ENCODE measurements at places on chromosomes 7 and 10.

DNA sequence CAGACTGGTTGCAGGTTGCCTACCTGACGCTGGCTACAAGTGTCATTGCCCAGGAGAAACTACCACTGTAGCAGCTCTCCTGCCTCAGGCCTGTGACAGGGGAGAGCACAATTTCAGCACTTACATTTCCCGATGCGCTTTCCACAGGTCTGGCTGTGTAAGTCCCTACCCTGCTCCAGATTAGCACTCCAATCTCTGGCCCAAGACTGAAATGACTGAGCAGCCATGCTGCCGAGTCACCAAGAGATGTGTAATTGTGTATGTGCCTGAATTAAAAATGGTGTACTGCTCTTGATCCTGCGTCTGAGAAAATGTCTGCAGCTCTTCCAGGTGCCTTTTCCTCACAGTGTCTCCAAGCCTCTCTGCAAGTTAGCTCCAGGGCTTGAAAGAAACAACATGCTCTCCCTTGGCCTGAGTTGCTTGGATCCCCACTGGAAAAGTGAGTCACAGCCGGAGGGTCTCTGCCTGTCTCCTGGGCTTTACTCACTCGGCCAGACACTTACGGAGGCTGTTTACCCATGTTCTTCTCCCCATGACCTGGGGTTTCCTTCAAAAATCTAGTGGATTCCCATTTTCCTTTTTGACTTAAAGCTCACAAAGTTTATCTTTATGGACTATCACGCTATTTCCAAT lies 1001.7 kb upstream of the KCND2 start:
- no peak for DNase-seq

DNA sequence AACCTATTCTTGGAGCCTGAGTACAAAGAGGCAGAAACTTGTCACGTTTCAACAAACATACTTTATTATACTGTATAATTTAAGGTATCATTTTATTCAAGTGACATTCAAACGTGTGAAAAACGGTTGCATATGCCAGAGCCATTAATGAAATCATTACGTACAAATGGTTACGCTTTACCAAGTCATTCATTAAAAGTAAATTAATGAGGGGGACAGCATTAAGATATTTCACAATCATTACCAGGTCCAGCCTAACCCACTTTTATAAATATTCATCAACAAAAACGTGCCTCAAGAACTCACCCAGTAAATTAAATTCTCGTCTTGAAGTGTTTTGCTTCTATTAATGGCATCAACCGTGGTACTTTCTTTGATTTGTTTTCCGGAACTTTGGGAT lies 253.0 kb downstream of the RPS24 start:
- DNase-seq: no peak

- DNase-seq: no peak
These were observed 435.6 kb upstream of the NFE2L3 start for GRCh38 chr7:25716421-25716820.

GRCh38 chr10:48194830-48195229 lies 79.7 kb downstream of the FRMPD2 start:
- no peak for DNase-seq

- DNase-seq: no peak
These were observed 587 bp downstream of the HOXA10 start for GRCh38 chr7:27173511-27173955.

DNA sequence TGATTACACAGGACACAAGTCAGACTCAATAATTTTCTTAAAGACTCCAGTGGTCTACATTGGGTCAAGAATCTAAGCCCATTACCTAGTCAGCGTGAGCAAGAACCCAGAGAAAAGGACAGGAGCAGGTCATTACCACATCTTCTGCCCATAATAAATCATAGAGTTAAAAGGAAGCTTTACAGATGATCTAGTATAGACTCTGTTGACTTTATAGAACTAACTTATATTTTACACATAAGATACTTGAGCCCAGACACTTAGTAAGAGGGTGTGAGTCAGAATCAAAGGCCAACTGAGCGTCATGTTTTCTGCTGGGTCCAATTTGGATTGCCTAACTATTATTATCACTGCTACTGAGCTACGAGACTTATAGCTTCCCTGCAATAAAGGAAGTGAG lies 206.1 kb upstream of the NPSR1 start:
- no peak for DNase-seq

DNA sequence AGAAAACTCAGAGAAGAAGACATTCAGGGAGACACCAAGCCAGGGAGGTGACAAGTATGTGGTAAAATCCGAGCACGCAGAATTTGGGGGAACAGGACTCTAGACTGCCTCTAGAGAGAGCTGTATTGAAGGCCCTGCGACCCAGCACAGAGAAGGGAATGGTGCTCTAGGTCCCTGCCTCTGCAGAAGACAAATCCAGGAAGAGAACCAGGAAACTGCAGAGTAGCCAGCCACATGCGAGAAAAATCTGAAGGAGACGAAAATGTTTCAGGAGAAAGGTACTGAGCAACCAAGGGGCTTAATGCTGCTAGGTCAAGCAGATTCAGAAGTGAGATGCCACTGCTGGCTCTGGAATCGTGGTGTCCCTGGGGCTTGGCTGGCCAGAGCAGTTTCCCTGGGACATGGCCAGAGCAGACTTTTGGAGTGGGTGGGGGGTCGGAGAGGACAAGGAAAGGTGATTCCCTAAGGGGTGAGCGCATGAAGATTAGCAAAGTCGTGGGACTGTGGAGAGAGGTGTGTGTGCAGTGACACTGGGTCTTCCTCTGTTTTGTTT lies 158.0 kb upstream of the KLF6 start:
- DNase-seq: no peak

DNA sequence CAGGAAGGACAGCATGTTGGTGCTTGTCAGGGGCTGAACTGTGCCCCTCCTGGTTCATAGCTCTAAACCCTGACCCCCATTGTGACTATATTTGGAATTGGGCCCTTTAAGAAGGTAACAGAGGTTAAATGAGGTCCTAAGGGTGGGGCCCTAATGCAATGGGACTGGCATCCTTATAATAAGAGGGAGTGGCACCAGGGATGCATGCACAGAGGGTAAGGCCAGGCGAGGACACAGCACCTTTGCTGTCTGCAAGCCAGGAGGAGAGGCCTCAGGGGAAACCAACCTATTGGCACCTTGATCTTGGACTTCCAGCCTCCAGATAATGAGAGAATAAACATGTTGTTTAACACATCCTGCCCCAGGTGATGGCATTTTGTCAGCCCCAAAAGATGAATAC lies 61.3 kb upstream of the EBF3 start:
- peak; percentile 59 for DNase-seq

- DNase-seq: no peak
These were observed 109.2 kb downstream of the ATE1 start for GRCh38 chr10:121818599-121818998.

GRCh38 chr7:46549347-46549746 lies 628.3 kb upstream of the IGFBP3 start:
- DNase-seq: no peak

GRCh38 chr10:23095966-23096801 lies 805 bp downstream of the MSRB2 start:
- DNase-seq: peak; percentile 23

- DNase-seq: no peak
These were observed 164.2 kb downstream of the KMT2E start for GRCh38 chr7:105178177-105178576.

DNA sequence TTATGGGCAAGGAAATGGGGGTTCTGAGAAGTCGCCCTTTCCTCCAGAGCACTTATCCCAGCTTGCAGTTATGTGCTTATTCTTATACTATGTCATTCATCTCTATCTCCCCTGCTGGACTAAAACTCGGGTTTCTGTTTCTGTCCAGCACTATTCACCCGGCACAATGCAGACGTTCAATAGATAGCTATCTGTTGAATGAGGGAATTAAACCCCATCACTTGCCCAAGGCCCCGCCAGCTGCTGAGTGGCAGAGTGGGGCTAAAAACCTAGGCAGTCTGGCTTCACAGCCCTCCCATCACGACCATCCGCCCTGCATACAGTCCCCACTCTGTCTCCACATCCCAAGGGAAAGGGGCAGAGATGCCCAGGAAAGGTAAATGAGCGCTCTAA lies 5.4 kb downstream of the SLIT1 start:
- DNase-seq: no peak

DNA sequence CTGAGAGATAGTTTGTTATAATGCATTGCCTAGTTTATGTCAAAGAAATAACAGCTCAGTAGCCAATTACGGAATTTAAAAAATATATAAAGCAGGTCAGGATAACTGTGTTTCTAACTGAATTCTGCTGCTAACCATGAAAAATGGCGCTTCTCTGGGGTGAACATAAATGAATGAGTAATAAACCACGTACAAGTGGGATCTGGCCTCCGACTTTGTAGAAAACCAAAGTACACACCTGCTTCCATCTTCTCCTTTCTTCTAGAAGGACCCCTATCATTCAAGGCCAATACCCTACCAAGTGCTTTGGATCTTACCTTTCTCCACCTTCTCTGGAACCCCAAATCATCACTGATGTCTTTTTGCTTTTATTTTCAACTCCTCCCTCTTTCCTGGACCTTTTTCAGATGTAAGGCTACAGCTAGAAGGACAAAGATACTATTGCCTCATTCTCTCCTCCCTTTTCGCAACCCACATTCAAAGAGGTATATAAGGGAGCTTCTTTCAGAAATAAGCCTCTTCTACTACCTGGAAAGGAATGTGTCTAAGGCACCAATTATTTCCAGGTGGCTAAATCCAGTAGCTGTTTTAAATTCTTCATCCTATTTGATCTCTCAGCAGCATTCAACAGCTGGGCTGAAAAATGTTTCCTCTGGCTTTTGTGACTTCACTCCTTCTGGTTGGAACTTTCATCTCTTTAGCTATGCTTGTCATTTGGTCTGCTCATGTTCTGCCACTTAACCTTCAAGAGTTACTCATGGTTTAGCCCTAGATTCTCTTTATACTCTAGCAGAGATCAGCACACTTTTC lies 37.7 kb downstream of the NAMPT start:
- no peak for DNase-seq

GRCh38 chr7:89770161-89770560 lies 384.1 kb upstream of the STEAP1 start:
- no peak for DNase-seq

GRCh38 chr7:122311734-122312450 lies 7.3 kb upstream of the FEZF1 start:
- DNase-seq: no peak

- DNase-seq: no peak
These were observed 1194.4 kb upstream of the SORCS1 start for GRCh38 chr10:108358912-108359311.

GRCh38 chr7:132404261-132404660 lies 172.0 kb downstream of the PLXNA4 start:
- no peak for DNase-seq

GRCh38 chr7:76238326-76238725 lies 36.6 kb downstream of the SRRM3 start:
- DNase-seq: no peak

DNA sequence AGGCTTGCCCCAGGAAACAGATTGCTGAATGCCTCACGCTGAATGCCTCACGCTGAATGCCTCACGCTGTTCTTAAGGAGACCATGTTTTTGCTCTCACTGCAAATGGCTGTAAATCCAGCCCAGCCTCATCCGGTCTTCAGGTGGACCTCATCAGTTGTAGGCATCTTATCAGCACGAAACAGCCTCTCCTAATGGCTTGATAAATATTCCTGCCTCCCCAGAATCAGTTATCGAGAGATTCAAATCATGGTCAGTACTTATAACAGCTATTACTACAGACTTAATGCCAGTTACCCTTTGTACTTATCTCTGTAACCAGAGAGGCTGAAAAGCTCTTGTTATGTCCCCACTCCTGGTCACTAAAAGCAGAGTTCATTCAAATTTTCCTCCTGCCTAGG lies 290.6 kb downstream of the FZD1 start:
- no peak for DNase-seq

DNA sequence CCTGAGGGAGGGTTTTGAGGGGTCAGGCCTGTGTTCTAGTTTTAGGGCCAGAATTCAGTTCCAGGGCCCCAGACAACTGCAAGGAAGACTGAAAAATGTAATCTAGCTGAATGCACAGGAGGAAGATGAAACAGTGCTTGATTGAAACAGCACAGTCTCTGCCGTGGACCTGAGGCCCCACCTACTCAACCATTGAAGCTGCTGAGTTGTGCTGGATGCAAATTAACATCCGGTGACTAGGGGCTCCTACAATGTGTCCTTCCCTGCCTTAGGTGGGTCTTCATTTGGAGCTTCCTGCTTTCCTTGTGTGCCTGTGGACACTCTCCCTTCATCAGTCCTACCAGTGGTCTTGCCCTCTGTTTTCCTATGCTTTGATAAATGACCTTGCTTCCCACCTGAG lies 5.7 kb downstream of the GLRX3 start:
- no peak for DNase-seq

DNA sequence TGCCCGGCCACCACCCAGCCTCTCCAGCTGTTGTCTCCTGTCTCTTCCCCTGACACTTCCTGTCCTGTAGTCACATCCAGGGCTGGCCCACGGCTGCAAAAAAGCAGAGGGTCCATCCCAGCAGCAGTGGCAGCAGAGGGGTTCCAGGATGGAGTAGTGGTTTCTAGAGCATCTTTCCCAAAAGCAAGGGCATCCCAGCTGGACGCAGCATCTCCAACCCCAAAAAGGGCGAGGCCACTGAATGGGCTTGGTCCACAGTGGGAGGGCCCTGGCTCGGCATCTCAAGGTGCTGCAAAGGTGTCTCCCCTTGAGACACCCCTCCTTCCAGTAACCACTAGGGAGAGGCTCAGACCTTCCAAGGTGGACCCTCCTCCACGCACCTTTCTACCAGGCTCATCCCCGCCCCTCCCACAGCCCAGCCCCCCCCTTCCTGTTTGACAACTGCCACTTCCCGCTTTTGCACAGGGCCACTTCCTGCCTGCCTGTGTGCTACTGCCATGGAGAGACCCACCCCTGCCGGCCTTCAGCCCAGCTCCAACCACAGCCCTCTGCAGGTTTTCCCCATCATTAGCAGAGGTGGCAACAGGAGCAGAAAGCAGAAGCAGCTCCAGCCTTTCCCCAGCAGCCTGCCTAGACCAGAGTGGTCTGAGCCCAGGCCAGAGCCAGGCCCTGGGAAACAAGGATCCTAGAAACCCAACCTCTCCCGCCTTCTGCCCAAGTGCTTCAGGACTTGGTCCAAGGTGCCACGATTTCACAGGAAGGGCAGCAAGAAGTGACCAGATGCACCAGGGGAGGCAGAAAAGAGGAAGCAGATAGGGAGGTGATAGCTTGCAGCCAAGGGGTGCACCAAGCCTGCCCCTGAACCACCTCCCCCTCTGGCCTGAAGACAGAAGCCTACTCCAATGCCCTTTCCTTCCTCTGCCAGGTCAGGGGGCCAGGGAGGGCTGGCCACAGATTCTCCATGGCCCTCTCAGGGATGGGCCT lies 8.6 kb downstream of the CAMK2G start:
- DNase-seq: no peak

- DNase-seq: no peak
These were observed 32.7 kb upstream of the SH2D4B start for GRCh38 chr10:80504897-80505465.

GRCh38 chr10:59617996-59618395 lies 91.7 kb downstream of the SLC16A9 start:
- no peak for DNase-seq

DNA sequence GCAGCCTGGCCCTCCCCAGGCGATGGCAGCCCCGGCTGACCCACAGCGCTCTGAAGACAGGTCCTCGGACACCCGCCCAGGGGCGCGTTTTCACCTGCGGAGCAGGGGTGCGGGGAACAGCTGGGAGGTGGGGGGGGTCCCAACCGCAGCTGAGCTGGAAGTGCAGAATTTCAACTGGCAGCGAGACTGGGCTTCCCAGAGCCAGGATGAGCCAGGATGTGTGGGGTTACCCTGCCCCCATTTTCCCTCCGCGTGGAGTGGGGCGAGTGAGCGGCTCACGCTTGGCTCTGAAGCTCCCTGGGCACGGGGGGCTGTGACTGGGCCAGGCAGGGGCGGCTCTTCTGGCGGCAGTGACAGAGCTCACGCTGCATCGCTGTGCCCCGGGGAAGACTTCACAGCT lies 70.2 kb downstream of the DNAJB6 start:
- DNase-seq: no peak

GRCh38 chr7:974172-974571 lies 1.2 kb downstream of the COX19 start:
- no peak for DNase-seq

Measured in posterior cingulate gyrus (tissue), 11 donors.